ENCODE measurements at places on chromosomes 3 and 15.

DNA sequence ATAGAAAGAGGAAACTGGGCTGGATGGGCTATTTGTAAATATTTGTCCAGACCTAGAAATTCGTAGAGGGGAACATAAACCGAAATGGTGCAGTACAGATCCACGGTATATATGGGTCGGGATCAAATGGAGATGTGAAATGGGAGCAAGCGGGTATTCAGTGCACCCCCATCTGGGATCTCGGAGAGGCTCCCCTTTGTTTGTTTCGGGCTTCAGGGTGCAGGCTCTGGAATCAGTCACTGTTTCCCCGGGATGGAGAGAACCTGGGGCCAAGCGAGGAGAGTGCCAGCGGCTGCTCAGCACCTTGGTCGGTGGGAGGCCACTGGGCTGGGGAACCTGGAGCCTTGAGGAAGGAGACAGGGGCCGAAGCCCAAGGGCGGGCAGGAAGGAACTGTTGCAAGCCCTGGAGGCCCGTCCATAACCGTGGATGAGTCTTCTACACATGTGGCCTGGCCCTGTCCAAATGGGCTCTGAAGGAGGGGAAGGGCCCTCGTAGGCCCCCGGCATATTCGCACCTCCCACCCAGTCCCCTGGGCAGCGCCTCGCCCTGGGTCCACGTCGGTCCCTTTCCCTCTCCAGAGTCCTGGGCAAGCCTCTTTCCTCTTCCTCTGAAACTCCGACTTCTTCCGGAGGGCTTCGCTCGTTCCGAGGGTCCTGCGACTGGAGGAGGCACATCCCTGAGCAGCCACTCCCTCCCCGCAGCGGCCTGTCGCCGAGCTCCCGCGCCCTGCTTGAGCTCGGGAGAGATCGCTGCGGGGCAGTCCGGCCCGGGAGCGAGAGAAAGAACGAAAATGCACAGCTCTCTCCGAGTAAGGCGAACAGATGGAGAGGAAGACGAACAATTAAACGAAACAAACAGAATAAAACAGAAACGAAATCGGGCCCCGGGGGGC is 3.0 kb downstream of the ISL2 start:
- no peak for DNase-seq

- DNase-seq: no peak
Observed at GRCh38 chr15:61951949-61952348, 108.3 kb downstream of the VPS13C start.

DNA sequence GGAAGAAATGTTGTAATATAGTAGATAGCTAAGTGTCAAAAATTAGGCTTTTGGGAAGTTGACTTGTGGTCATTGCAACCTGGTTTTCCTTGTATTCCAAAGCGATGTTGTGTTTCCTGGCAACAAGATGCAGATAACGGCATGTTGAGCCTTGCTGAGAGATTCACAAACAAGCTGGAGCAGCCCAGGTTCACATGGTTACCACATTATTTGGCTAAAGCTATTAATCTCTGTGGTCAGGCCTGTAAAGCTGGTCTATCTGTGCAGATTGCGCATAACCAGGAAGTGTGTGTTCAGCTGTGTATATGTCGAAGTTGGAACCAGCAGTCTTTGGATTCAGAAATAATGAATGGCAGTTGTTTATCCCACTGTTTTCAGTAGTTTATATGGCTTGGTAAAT is 6.6 kb downstream of the TIPARP start:
- no peak for DNase-seq

DNA sequence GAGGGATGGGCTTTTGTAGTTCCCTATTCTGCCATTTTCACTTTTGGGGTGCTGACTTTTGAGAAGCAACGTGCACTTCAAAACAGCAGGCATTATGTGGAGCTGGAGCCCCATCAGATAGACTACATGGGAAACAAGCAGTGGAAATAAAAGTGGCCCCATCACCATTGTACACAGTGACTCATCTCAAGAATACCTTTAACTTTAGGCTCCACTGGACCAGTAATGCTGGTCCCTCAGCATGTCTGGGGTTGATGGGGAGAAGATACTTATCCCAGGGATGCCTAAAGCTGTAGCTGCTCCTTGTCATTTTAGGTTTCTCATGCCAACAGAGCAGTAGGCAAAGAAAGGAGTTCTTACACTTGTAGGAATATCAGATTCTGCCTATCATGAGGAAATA is 45.0 kb downstream of the LSM3 start:
- DNase-seq: no peak

- no peak for DNase-seq
Observed at GRCh38 chr3:25547943-25548674, 116.6 kb downstream of the TOP2B start.

- DNase-seq: peak; percentile 54
Observed at GRCh38 chr3:65785065-65785645, 253.6 kb downstream of the MAGI1 start.

GRCh38 chr3:81592101-81592500 is 169.3 kb downstream of the GBE1 start:
- DNase-seq: no peak

GRCh38 chr3:9809615-9810432 is at the start of gene TTLL3:
Gene TTLL3 (plus strand): TSS chr3:9810262. CDS start chr3:9810662, 400 bp downstream.
- peak; percentile 75 for DNase-seq

DNA sequence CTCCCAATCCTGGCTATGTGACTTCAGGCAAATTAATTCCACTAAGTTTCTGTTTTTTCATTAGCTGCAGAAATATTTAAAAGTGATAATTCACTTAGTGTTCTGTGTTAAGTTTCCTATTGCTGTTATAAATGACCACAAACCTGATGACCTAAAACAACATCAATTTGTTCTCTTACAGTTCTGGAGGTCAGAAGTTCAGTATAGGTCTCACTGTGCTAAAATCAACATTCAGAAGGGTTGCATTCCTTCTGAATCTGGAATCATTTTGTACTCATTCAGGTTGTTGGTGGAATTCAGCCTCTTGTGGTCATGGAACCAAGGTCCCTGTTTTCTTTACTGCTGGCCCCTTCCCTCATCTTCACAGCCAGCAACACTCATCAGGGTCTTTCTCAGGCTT is 254.1 kb downstream of the CNTN3 start:
- DNase-seq: no peak

DNA sequence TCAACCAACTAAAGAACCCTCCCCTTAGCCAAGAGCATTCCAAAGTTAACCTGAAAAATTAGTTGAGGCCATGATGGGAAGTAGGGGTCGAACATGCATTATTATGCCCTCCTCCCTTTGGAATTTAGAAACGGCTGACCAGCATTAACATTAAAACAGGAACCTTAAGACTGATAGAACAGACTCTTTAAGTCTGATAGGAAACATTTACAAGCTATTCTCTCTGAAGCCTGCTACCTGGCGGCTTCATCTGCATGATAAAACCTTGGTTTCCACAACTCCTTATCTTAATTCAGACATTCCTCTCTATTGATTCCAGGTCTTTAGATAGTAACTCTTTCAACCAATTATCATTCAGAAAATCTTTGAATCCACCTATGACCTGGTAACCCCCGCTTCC is 331.0 kb downstream of the CGGBP1 start:
- DNase-seq: no peak

DNA sequence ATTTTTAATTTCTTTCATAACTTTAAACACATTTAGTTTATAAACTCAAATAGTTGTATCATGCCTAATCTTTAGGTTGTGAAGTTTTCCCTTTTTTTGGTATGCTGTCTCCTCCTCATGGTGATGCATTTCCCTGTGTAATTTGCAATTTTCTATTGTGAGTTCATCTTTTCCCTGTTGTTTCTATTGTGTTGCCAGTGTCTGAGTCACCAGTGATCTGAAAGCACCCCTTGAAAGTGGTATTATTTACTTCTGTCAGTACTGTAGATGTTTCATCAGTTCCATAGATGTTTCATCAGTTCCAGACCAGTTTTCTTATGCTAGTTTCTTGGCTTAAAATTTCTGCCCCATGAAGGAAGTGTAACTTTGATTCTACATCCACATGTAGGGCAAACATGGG is 80.6 kb downstream of the OXSM start:
- no peak for DNase-seq

GRCh38 chr3:28623106-28623505 is 274.5 kb upstream of the AZI2 start:
- DNase-seq: no peak

- DNase-seq: peak; percentile 18
Observed at GRCh38 chr3:156535162-156535627, 19.7 kb downstream of the SSR3 start.

GRCh38 chr3:9238276-9238675 is 11.2 kb downstream of the SRGAP3 start:
- DNase-seq: no peak

GRCh38 chr3:195207056-195207455 is 63.9 kb downstream of the XXYLT1 start:
- no peak for DNase-seq

DNA sequence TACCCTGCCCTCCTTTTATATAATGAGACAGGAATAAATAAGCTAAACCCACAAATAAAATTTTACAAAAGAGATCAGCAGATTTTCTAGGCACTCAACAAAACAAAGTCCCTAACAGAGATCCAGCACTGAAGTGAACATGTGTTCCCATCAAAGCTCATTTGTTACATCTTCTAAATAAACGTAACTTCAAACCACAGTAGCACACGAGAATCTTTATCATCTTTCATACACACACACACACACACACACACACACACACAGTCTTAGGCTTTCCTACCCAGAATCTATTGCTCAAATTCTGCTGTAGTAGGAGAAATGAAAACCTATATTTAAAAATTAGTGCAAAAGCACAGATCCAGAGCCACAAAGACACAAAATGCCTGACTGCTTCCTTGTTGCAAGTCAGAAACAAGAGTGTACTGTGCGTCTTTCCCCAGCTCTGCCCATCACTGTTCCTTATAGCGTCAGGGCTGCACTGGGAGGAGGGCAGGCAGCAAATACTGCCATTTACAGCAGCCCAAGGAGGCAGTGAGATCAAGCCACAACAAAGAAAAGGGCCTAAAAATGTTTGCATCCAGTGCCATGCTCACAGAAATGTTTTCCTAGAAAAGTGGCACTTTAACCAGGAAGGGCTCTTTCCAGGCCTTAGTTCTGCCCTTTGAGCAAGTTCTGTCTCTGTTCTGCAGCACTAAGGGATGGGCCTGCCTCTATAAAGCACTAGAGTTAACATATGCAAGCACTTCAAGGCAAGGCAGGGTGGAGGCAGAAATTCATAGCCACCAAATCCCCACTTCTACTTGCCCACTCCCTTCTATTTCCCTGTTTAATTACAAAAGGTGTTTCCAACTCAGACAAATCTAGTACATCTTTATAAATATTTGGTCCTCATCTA is 6.0 kb downstream of the IP6K1 start:
- no peak for DNase-seq

- DNase-seq: peak; percentile 47
Observed at GRCh38 chr3:173584838-173585831, 187.6 kb downstream of the NLGN1 start.

DNA sequence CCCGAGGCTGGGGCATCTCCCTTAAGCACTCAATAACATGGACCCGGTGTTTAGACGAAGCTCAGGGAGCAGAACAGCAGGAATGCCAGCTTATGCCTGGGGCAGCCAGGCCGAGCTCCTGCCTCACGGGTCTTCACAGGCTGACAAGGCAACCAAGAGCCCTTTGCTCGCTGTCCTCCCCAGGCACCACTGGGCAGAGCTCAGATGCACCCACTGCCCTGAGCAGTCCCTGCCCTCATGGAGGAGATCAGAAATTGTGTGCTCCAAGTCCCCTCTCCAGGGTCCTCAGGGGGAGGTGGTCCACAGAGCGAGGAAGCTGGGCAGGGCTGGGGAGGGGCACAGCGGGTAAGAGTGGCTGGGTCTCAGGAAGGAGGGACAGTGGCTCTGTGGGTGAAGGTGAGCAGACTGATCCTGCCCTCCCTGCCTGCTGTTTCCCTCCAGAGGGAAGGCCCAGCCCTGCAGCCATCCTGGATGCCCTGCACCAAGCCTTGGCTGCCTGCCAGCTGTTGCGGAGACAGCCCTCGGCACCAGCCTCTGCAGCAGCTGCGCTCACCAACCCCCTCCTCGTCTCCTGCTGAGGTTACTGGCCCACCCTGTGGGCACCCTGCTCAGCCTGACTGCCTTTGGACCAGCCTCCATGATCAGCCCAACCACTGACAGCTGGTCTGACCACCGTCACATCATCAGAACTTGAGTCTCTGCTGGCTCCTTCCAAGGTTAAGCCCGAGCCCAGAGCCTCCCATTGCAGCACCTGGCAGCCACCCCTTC is 21.1 kb upstream of the GP9 start:
- DNase-seq: no peak

DNA sequence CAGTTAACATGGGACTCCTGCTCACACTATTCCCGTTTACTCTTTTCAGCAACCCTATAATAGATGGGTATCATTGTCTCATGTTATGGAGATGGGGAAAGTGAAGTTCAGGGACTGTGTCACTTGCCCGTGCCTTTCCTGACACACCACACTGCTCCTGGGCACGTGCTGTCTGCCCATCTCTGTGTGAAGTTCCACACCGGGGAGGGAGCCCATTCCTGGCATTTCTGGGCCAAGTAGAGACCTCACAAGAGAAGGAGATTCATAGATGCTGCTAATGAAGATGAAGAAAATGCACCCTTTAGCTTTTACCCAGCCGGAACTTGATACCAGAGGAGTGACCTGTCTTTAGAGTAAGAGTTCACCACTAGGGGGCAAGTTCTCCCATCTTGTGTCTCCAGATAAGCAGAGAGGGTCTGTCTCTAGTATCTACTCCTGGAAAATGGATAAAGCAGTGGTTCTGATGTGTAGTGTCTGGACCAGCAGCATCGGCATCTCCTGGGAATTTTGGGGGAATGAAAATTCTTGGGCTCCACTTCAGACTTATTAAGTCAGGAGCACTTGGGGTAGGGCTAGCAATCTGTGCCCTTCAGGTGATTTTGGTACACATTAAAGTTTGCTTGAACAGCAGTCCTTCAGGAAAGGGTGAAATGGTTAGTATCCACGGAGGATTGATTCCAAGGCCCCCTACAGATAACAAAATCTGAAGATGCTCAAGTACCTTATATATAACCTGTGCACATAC is 2.0 kb upstream of the TOPBP1 start:
- peak; percentile 13 for DNase-seq

GRCh38 chr3:71067977-71068654 is 515.4 kb downstream of the FOXP1 start:
- DNase-seq: no peak

- no peak for DNase-seq
Observed at GRCh38 chr3:188646592-188646991, 492.6 kb downstream of the LPP start.

DNA sequence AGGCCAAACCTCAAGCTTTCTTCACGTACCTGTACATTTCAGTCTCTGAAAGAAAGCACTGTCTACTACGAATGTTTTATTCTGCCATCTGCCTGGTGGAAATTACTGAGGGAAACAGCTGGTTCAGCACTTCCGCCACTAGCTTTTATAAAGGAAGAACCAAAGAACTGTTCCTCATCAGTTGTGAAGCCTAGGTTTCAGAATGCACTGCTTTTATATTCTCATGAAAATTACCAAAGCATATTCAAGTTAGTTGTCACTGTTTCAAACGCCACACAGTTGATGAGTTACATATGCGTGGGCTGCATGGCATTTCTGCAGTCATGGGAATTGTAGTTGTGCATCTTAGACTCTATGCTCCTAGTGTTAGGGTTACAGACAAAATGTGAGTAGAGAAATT is 21.5 kb upstream of the ZBTB38 start:
- DNase-seq: no peak
